ENCODE measurements at places on chromosomes 7 and 10.

DNA sequence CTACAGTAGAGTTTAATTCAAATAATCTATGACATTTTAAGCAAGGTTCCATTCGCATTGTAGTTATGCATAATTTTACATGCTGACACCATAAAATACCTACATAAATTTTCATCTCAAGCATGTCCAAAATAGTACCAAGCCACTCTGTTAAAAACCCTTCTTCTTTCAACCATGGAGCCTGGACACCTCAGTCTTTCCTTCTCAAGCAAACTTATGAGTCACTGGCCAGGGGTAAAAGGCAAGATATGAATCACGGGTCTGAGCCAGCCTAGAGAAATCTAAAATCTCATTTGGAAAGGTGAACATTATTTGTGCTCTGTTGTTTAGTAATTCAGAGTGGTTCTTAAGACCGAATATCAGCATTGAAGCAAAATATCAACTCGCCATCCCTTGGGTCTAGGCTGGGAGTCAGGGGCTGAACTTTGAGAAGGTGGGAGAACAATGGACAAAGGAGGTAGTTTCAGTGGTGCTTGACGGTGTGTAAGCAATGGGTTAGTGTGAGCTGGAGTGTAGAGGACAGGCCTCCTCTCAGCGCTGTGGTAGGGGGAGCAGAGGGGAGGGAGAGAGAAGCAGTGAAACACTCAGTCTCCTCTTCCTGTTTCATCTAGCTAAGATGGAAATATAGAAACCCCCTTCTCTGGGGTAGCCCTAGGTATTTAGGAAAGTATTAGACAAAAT, 19.1 kb upstream of the GPAM start:
- no peak for DNase-seq

DNA sequence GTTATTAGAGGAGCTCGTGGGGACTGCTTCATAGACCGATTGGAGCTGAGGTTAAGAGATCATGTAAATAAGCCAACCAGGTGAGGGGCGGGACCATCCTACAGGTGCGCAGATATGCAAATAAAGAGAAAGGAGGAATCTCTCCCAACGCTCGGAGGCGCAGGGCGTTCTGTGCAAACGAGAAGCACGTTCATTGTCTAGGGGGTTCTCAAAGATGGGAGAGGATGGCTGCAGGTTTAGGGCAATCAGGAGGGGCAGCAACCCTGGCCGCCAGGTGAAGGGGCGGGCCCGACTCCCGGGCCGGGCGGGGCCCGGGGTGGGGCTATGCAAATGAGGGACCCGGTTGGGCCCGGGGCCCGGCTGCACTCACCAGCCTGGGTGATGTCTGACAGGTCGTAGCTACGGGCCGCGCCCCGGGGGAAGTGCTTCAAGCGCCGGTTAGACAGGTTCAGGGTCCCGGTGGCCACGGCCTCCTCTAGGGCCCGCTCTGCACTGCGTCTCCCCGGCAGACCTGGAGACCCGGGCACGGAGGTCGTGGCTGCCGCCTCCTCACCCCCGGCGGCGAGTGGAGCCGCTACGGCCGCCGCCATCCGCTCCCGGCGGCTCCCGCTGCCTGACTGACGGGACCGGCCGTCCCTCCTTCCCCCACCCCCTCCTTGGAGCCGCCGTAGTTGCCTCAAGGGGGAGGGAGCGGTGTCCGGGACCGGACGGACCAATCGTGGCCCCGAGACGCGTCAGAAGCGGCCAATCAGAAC, at the start of gene LRCH4:
LRCH4 (minus strand) TSS at position 619 of the 755 bp plus-strand sequence; CDS start at position 590, 29 bp downstream.
- no peak for DNase-seq

GRCh38 chr10:103553743-103554487, 60.4 kb downstream of the NEURL1 start:
- no peak for DNase-seq

DNA sequence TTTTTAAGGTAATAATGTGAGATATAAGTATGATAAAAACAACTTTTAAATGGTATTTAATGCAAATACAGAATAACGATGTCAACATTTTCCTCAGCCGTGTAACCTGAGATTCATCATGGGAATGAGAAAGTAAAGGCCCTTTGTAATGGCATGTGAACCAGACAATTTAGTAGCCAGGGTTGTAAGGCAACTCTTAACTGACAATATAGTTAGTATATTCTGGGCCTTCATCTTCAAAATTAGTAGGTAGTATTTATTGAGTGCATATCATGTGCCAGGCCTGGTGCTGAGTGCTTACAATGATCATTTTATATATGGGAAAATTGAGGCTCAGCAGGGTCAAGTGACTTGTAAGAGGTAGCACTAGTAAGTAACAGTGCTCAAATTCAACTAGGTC, 10.6 kb downstream of the LSM8 start:
- DNase-seq, result no peak

GRCh38 chr7:154776350-154776749, 226.6 kb downstream of the PAXIP1 start:
- peak; percentile 18 for DNase-seq

DNA sequence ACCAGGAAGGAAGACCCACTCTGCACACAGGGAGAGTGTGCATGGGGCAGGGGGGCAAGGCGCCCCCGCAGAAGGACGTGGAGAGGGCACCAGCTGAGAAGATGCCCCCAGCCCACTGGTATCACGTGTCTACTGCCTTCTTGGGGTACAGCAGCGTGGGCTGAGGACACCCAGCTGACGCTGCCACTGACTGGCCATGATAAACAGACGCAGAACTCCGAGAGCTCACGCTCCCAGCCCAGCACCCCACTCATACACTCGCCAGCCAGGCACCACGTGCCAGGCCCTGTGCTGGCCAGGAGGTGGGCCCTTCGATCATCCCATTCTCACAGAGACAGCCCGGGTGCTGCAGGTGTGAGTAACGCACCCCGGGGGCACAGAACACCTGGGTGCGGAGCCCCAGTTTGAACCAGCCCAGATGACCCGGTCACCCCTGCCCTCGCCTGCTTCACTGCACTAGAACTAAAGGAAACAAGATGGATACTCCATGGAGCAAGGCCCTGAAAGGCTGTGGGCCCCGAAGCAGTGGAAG, 199.8 kb downstream of the MAD1L1 start:
- DNase-seq, result no peak

GRCh38 chr10:15571575-15571974, 148.1 kb downstream of the ITGA8 start:
- no peak for DNase-seq

GRCh38 chr7:124457841-124458240, 307.8 kb downstream of the GPR37 start:
- DNase-seq, result no peak

- no peak for DNase-seq
Observed at GRCh38 chr7:21357151-21358097, 70.5 kb upstream of the SP4 start.

DNA sequence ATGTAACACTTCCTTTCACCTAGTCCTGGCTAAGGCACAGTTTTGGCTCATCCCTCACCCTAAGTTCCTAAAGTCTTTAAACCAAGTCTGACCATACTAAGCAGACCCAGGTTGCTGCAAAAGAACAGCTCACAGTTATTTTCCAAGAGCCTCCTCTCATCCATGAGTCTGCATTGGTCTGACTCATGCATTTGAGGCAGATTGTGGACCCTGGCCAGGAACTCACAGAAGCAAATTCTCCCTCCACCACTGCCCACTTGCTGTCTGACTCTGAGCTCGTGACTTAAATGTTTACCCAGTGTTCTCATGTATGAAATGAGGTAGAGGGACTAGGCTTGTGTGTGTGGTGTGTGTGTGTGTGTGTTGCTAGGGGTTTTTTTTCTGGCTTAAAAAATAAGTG, 1272.8 kb downstream of the TYW1 start:
- DNase-seq, result no peak

DNA sequence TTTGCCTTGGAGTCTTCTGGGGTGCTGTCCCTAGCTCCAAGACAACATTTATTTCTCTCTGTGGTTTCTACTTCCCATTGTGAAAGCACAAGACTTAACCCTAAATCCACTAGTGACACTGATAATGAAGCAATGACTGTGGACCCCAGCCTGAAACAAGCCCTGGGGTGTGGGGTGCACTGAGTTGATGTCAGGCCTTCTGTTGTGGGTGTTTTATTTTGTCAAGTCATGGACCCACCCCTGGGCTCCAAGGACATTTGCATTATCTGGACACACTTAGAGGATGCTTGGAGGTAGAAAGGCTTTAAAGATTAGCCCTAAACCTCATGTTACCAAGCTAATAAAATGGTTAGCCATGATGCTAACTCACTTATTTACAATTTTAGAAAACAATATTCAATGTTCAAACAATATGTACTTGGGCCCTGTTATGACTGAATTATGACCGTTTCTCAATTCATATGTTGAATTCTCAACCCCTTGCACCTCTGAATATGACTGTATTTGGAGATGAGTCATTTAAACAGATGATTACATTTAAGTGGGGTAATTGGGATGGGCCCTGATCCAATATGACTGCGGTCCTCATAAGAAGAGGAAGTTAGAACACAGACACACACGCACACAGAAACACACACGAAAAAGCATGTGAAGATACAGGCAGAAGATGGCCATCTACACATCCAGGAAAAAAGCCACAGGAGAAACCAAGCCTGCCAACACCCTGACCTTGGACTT, 137.2 kb upstream of the IGFBP3 start:
- DNase-seq, result no peak

DNA sequence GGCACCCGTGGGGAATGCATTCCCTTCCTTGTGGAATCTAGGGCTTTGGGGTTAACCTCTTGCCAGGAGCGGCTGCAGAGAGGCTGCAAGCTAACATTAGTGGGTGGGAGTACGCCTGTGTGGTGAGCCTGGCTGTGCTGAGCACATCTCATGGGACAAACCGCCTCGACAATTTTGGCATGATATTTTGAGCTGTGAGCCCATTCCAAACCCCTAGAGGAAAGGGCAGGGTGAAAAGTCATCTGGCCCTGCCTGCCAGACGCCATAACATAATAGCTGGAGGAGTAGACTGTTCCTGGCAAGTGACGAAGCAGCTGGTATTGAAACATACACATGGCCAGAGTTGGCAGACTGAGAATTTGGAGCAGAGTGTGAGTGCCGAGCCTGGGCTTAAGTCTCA, 110.0 kb downstream of the TACC2 start:
- no peak for DNase-seq

- DNase-seq, result no peak
Observed at GRCh38 chr7:143299346-143299745, 11.2 kb downstream of the CASP2 start.

- no peak for DNase-seq
Observed at GRCh38 chr7:68998136-68998535, 600.1 kb upstream of the AUTS2 start.

DNA sequence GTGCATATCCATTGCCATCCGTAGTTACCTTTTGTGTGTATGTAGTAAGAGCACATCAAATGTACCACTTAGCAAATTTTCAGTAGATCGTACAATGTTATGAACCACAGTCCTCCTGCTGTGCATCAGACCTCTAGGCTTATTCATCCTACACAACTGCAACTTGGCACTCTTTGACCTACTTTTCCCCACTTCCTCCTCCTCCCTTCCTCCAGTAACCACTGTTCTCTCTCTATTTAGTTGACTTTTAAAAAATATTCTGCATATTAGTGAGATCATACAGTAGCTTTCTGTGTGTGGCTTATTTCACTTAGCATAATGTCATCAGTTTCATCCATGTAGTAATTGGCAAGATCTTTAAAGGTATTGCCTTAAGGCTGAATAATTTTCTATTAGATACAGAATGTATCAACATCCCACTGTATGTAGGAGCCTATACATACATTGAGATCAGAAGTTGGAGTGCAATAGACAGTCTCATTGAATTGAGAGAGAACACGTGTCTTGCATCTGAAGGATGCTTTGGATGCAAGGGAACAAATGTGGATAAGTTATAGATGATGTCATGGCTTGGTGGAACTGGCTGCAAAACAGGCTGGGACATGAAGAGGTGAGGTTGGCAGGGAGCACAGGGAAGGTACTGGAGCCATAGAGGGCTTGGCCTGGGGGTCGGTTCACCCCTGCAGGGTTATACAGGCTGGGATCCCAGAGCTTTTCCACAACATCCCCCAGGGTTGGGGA, 83.0 kb upstream of the FAM180A start:
- DNase-seq, result no peak

DNA sequence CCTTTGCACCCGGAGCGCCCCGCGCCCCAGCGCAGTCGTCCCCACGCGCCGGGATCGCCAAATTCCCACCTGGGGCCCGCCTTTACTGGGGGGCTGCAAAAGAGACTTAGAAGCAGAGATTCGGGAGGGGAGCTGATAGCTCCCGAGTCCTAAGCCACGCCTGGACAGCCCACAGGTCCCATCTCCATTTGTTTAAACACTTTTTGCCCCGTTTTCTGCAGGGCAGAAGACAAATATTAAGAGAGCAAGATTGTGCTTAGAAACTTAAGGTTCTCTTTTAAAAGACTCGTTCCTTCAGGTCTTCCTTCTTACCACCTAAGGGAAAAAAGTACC, 299.1 kb upstream of the NFE2L3 start:
- no peak for DNase-seq

DNA sequence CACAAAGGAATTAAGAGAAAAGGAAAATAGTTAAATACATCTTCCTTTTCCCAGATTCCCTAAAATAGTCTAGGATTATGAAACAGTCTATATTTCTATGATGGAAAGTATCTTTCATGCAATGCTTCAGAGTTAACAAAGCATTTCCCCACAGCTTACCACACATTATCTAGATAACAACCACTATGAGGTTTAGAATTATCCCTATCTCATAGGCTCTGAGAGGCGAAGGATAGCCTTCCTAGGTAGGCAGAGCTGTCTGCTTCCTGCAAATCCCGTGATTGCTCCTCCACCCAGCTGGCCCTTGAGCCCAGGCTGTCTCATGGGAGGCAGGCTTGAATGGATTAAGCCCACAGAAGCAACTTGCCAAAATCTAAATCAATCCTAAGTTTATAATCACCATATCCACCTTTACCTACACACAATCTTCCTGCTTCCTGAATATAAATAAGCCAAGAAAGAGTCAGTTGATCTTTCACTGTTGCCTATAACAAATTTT, 321.4 kb upstream of the AOAH start:
- DNase-seq, result no peak

- no peak for DNase-seq
Observed at GRCh38 chr10:78295242-78295641, 261.6 kb downstream of the RPS24 start.

DNA sequence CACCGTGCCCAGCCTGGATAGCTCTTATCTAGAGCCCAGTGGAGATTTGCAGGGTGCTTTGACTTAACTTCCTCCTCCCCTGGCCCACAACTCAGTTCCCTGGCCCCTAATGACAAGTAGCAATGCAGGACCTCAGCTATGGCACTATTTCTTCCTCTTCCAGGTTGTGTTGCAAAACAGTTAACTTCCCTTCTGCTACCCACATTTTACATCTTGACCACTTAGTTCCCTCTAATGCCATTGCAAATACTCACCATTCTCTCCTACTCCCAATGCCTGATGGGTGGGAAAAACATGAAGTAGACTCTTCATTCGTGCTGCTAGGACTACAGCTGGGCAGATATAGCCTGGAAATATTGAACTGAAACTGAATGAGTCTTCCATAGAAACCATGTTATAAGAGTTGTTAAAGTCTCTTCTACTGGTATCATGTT, 39.1 kb upstream of the FGL2 start:
- DNase-seq, result no peak

DNA sequence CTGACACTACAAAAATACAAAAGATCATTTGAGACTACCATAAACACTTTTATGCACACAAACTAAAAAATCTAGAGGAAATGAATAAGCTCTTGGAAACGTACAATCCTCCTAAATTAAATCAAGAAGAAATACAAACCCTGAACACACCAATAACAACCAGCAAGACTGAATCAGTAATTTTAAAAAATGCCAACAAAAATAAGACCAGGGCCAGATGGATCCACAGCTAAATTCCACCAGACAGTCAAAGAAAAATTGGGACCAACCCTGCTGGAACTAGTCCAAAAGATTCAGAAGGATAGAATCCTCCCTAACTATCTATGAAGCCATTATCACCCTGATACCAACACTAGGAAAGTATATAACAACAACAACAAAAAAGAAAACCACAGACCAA, 277.4 kb downstream of the AGMO start:
- DNase-seq, result no peak

All from DND-41 (cell line).